Activated CD4-positive, alpha-beta T cell treated with anti-CD3 and anti-CD28 coated beads, Interleukin-2, amount 10 ng/mL, durations not matched to agents 24 days and 14 days (primary cell): ENCODE measurements at places on chromosomes 16 and 17.

DNA sequence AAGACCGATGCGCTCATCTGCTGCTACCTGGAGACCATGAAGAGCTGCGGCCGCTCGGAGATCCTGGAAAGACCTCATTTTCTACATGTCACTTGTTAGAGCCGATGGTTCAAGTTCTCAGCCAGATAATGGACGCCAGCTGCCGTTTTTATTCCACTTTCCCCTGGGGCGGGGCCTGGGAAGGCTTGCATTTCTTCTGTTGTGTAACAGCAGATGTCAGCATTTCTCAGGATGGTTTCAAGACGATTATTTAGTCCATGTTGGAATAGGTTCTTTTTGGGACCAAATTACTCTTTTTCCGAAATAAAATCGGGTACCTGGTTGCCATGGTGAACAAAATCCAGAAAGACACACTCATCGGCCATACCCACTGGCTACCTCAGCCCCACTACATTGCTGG lies 1418.3 kb downstream of the CDH11 start:
- no peak for DNase-seq

- peak; percentile 92 for DNase-seq
Observed at GRCh38 chr16:11224096-11224893, 31.7 kb downstream of the SOCS1 start.

- peak; percentile 77 for DNase-seq
Observed at GRCh38 chr17:64418506-64419339, 28.1 kb upstream of the PECAM1 start.

- DNase-seq = no peak
Observed at GRCh38 chr17:41818024-41818423, 5.2 kb downstream of the FKBP10 start.

GRCh38 chr17:66531851-66532295 lies 229.5 kb downstream of the PRKCA start:
- DNase-seq = no peak

- DNase-seq = no peak
Observed at GRCh38 chr17:63426041-63426916, 19.8 kb downstream of the CYB561 start.

DNA sequence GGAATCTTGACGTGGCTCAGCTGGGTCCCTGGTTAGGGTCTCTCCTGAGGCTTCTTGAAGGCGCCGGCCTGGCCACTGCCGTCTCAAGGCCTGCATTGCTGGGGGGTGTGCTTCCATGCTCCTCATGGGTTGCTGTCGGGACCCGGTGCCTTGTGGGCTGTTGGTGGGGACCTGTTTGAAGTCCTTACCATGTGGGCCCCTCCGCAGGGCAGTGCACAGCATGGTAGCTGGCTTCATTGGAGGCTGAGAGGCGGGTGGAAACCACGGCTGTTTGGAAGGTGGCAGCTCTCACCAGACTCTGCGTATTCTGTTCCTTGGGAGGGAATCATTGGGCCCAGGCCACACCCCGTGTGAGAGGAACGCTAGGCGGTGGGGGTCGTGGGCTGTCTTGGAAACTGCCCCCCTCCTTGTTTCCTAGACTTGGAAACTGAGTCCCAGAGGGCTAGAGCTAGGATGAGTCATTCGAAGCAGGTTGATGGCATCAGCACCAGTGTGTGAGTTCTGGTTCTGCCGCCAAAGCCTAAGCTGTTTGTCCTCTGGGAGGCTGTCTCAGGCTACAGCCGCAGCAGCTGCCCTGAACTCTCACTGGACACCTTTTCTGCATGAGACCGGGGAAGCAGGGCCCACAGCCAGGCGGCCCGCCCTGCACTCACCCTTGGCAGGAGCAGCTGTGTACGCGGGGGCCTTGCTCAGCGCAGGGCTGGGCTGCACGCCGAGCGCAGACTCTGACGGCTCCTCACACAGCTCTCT lies 35.2 kb downstream of the ZNF750 start:
- no peak for DNase-seq

GRCh38 chr16:831571-832413 lies 31.3 kb upstream of the GNG13 start:
- DNase-seq = no peak

- no peak for DNase-seq
Observed at GRCh38 chr17:17774009-17774881, 62.5 kb downstream of the SREBF1 start.

DNA sequence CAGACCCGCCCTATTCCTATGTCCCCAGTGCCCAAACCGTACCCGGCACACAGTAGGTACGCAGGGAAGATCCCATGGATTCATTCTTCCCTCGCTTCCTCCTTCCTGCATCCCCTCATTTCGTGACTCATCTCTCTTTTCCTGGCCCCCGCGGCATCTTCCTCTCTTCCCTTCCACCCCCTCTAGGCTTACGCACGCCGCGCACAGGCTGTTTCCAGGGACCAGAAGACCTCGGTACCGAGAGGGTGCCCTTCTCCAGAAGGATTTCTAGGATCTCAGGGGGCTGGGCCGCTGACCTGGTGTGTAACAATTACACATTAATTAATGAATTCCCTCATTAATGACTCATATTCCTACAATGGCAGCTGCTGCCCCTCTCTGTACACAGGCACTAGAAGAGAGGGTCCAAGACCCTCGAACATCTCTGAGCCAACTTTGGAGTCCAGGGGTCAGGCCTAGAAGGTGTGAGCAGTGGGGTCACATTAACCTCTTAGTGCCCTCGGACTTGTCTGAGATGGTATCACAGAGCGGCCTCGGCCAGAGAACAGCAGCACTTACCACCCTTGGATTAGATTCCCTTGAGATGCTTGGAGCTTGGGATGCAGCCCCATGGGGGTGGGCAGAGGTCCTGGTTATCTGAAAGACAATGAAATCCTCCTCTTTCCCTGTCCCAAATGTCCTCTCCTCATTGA lies 16.8 kb upstream of the PLLP start:
- peak; percentile 62 for DNase-seq

GRCh38 chr17:62014526-62014925 lies 50.6 kb downstream of the MED13 start:
- no peak for DNase-seq

DNA sequence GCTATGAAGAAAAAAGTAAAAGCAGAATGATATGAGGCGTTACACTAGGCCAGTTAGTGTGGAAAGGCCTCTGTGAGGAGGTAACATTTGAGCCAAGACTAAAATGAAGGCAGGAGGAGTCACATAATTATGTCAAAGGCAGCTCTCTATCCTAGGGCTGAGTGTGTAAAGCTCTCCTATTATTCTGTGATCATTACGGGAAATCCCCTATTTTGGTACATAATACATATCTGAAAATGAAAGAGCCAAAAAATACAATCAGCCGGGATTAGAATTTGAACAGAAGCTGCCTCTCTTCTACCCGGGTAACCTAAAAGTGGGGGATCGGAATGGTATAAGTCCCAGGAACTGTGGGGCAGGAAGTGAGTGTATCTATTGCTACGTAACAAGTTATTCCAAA lies 27.1 kb downstream of the HEATR3 start:
- no peak for DNase-seq

DNA sequence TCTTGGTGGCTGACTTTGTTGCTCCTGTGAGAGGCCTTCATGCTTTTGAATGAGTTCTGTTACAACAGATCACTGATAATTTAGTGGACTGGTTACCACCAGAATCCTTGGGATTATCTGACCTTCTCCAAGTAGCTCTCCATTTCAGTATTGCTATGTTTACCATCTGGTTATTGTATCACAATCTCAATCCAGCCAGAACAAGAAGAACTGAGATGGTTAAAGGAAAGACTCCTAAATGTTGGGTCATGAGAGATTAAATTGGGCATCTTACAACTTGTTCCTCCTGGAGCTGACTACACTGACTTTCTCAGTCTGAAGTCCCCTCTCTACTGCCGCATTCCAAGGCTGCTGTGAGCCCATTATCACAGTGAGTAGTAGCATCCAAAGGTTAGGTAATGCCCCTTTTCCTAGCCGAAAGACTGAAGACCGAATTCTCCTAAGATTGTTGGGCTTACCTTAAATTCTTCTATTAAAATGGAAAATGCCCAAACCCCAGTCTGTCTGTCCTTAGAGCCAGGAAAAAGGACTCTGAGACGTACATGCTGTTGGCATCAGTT lies 181.7 kb upstream of the TBX2 start:
- no peak for DNase-seq
